SK-N-MC (cell line): ENCODE measurements at places on chromosomes 4 and X.

DNA sequence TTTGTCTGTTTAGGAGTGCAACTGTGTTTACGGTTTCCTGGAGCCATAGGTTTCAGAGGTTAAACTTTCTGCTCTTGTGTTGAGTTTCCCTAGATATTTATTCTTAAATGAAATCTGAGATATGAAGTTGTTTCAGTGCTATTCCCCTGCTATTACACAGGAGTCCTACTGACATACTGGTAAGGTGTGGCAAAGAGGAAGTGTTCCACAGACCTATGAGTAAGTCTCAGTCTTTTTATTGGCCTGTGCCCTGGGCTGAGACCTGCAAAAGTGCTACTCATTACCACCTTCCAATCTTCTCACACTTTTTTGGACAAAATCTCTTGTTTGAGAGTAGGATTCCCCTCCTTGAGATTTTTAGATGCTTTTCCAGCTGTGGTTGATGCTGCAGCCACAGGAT, 35.6 kb upstream of the MAGEA8 start:
- no peak for DNase-seq

DNA sequence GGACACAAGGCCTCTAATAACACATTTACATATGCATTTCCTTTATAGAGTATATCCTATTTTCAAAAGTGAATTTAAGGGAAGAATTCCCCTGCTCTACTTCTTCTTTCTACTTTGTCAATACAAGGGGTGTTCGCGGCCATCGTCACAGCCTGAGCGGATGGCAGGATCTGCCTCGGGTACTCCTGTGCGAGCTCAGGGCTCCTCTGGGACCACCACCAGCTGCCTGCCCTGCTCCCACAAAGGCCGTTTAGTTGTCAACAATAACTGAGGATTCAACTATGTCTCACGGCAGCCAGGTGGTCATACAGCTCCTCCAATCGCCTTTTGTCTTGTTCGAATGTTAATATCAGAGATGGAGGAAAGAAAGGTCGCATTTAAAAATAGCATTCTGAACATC, 228.2 kb upstream of the TENM3 start:
- no peak for DNase-seq

- peak; percentile 1 for DNase-seq
Observed at GRCh38 chrX:54495814-54496516, at the start of gene FGD1. Gene FGD1 (minus strand): TSS chrX:54496234. CDS start chrX:54495432, 802 bp downstream.

DNA sequence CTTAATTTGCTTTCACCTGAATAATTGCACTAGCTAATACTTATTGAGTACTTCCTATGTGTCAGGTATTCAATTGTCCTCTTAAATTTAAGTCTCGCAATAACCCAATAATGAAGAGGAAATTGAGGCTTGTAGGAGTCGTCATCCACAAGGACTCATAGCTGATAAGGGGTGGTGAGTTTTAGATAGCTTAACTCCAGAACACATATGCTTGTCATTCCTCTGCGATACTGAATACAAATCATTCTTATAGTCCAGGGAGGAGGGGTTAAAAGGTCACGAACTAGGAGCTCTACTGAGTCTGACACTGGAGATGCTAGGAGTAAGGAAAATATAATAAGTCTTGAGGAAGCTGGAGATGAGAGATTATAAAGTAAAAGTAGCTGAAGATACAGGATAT, 1.4 kb upstream of the PACRGL start:
- DNase-seq, result no peak

GRCh38 chrX:12955882-12956703, 18.8 kb upstream of the TMSB4X start:
- DNase-seq, result no peak

GRCh38 chrX:113539599-113540356, 699.1 kb upstream of the AMOT start:
- DNase-seq, result no peak

- DNase-seq, result no peak
Observed at GRCh38 chrX:10079231-10079630, 77.5 kb upstream of the CLCN4 start.

DNA sequence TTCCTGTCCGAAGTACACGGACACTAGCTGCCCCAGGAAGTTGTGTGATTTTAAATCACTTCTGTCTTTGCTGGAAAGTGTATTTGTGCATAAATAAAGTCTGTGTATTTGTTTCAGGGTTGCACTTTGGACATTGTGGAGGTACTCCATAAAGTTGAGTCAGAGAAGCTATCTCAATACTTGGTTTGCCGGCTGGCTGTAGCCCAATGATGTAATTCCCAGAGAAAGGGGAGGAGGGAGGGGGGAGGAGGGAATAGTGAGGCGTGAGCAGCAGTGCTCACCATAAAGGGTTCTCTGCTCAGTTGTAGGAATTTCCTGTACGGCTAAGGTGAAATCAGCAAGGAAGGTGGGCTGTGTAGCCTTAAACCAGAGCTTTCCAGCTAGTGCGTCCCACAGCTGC, 7.5 kb downstream of the APEX2 start:
- DNase-seq, result no peak

DNA sequence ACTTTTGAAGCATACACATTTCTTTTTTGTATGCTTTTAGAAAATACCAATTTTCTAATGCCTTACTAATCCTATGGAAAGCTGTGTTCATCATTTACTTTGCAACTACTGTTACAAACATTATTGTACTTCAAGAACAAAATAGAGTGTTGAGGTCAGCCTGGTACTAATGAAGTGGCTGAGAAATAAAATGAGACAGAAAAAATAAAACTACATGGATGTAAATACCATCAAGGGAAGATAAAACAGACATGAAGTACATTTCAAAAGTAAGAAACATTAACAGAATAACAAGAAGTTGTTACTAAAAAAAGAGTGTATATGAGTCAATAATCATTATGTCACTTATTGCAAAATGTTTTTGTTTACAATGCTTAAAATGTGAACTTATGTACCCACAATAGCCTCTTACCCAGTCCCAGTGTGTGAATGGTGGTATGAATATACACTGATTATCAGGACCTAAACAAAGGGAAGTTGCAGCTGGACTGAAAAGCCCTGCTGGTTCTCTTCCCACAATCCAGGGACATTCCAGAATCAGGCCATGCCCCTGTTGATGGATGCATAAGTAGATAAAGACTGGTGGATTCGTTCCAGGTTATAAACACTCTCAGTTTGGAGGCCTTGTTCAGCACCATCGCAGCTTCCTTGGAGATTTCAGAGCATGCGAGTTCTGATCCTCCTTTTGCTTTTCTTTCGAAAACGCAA, 2.4 kb upstream of the CSN3 start:
- no peak for DNase-seq

DNA sequence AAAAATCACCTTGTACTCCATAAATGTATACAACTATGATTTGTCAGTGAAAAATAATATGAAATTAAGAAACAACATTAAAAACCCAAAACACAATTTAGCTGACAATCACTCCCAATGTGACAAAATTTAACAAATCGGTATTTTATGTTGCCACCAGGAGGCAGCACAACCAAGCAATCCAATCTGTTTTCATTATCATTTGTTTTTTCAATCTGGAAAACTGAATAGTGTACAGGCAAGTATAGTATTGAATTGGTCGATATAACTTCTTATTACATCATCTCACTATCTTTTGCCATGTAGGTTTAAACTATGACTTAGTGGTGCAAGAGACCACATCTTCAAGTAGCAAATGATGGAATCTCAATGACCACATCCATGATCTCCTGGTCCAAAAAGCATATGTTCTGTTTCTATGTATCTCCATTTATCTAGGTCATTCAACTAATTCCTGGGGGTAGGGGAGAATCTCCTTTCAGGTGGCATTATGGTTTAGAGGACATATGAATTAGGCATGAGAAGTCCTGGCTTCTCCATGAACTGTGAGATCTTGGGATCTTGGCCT, 112.9 kb upstream of the AGA start:
- DNase-seq, result no peak

DNA sequence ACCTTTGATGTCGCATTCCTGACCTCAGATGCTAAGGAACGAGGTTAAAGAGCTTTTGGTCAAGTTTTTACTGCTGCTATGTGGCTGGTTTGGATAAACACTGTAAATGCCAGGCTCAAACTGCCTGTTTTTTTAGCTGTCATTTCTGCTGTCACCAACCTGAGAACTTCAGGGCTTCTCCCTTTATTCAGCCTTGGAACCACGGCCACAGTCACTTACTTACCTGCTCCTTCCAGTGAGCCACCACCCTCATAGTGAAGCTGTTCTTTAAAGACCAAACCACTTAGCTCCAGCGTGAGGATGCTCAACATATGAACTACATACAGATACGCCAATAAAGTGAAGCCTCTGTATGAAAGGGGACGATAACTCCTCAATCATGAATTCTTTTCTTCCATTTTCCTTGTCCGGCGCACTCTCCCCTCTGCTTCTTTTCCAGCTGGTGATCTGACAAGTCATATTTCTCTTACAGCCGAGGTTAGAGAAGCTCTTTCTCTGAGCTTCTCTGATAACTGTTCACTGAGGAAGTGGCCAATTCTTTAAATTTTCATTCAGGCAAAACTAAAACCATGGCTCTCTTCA, 152.8 kb upstream of the ANK2 start:
- DNase-seq, result no peak

- no peak for DNase-seq
Observed at GRCh38 chr4:182448281-182449151, 205.3 kb downstream of the TENM3 start.

- no peak for DNase-seq
Observed at GRCh38 chr4:38665551-38666411, 1.8 kb downstream of the KLF3 start.

DNA sequence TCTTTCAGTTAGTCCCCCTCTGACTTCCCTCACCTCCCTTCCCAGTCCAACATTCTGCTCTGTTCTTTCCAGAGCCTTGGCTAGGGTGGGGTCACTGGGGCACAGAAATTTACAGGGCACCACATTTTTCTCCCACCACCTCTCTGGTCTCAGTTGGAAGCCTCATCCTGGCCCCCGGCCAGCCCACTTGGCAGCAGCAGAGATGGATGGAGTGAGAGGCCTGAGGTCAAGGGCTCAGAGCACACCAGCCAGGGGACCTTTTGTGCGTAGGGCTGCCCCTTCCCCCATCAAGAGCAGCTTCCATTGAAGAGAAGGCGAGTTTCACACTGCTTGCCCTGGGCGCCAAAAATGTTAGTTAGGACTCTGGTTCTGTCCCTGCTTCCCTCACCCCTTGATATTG, 230.9 kb downstream of the SOX3 start:
- no peak for DNase-seq

GRCh38 chr4:2172627-2173231, 69.2 kb downstream of the HAUS3 start:
- no peak for DNase-seq

DNA sequence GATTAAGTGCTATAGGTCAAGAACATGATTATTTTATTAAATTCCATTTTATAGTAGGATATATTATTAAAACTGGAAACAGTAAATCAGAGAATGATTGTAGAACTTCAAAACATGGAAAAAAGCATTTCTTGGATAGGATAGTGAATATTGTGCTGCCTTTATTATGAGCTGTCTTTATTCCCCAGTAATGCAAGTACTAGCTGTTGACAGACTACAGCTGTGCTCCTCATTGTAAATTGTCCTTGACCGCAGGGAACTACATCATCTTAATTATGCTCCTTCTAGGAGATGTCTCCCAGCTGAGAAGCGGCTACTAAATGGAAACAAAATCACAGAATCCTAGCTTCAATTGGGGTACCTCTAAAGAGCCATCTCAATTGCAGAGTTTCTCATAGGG, 1457.2 kb upstream of the PCDH7 start:
- DNase-seq, result no peak

DNA sequence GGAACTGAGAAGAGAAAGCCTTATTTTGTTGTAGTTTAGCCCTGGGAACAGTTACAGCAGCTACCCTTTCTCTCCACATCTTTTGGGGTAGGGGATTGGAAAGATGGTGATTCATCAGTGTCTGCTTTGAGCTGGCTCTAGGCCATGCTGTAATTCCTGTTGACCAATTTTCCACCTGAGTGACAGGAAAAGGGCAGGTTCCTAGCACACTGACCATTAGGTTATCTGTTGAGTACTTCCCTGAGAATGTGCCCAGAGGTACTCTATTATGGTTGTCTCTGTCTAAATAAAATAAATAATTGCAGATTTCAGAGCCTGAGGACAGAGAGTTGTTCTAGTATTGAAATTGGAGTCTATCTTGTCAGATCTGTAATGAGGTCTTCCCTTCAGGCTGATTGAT, 109.0 kb downstream of the ENOX2 start:
- DNase-seq, result no peak

GRCh38 chr4:1594871-1595788, 89.0 kb downstream of the FAM53A start:
- DNase-seq, result no peak

DNA sequence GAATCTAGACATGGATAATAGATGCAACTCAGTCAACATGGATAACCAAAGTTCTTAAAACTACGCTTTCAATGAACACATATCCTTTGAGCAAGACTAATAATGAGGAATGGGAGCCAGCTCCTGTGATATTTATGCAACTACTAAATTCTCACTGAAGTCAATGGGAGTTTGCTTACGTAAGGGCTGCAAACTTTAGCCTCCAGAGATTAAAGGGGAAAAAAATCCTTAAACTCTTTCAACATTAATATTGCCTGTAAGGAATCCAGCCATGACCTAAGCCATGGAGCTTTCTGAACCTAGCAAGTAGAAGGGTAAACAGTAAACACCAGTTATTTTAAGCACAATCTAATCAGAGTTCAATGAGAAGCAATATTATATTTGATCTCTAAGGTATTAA, 125.2 kb upstream of the PITX2 start:
- DNase-seq, result no peak

DNA sequence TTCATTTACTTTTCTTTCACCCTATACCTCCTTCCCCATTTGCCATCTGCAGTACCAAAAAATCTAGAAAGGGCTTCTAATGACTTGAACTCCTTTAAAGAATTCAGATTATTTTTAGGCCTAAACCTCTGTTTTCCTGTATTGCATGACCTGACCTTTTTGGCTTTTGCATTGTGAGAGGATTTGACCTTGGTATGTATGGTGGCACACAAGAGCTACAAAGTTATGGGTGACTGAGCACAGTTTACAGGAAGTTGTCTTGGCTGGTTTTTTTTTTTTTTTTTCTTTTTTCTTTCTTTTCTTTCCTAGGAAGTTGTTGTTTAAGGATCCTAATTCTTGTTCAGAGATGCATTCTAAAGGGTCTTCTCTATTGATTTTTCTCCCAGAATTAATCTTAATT, 32.0 kb upstream of the MTMR8 start:
- DNase-seq, result no peak

GRCh38 chr4:150045410-150045809, 32.8 kb upstream of the DCLK2 start:
- DNase-seq, result no peak

DNA sequence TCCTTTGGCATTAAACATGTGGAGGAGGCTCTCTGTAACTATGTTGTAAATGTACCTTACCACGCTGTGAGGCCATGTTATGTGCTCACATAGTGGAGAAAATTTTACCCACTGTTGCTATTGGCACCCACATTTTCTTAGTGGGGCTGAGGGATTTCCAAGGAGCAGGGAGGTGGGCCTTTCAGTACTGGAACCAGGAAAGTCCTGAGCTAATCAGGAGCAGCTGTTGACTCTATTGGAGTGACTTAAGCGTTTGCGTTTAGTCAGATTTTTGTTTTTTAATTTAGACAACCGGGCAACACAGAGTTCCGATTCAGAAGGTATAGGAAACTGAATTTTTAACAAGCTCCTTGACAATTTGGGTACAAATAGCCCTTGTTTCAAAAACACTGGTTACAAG, 30.7 kb upstream of the WDR17 start:
- no peak for DNase-seq

- DNase-seq, result no peak
Observed at GRCh38 chr4:156933633-156934258, 37.9 kb downstream of the PDGFC start.

GRCh38 chrX:25144043-25144940, 128.5 kb upstream of the ARX start:
- DNase-seq, result peak; percentile 75
